ENCODE measurements at places on chromosomes 2 and 18.

- no peak for DNase-seq
These were observed 424.1 kb upstream of the ZEB2 start for GRCh38 chr2:144943986-144944385.

DNA sequence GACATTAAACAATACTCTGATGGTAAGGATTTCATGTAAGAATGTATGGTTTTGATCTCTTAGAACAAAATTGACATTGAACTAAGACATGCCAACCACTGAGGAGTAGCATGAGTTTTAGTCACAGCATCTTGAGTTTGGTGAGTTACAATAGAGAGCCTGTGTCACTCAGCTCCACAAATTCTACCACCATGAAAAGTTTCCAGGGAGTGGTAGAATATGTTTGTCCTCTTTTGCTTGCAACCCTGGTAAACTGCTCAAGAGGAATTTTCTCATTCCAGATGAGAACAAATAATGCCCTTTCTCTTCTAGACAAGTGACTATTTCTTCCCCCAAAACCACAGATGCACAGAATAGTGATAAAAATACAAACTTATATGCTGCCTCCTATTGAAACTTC lies 502.0 kb upstream of the VRK2 start:
- no peak for DNase-seq

- DNase-seq, result no peak
These were observed 33.6 kb downstream of the CHRNA1 start for GRCh38 chr2:174730698-174731018.

GRCh38 chr2:98388601-98389250 lies 42.5 kb downstream of the CNGA3 start:
- no peak for DNase-seq

GRCh38 chr2:32342801-32343200 lies 14.0 kb upstream of the BIRC6 start:
- DNase-seq, result no peak

DNA sequence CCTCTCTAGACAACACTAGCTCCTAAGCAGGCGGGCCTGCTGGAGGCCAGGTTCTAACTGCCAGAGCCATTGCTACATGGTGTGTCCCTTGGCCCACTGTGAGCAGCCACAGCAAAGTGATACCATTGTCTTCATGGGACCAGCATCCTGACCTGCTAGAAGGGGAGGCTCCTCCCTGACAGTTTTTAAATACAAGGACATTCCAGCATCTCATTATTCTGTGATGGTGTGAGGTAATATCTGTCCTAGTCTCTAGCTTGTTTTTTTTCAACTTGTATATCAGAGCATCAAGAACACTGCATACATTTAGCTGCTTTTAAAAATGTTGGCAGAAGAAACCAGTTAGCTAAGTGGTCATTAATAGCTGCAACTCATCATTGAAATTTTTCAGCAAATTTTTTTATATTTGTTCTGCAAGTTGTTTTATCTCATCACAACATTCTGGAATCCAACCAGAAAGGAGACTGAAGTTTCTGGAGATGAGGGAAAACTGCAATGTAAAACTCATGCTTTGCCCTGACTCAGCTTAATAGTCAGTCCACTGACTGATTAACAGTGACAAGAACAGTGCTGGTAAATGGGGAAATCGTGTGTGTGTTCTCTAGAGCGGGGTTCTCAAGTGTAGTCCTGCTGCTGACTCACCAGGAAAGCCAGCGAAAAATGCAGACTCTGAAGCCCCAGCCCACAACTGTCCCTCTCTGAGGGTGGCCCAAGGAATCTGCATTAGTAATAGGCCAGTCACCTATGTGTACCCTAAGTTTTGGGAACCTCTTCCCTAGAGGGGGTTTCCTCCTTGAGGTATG lies 17.8 kb downstream of the MAPRE3 start:
- DNase-seq, result no peak

DNA sequence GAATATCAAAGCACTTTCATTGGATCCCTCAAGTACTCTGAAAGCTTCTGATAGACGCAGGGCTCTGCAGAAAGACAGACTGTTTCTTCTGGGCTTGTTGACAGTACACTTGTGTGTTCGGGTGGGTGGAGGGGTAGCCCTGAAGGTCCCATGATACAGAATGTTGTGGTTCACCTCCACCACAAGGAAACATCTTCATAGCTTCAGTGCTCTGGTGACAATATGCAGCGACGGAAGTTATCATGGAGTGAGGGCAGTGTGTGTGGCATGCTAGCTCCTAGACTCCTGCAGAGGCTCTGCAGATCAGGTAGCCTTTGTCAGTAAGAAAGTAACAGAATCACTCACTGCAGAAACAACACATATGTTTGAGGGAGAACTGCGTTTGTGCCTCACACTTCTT lies 90.7 kb downstream of the MEIS1 start:
- no peak for DNase-seq

DNA sequence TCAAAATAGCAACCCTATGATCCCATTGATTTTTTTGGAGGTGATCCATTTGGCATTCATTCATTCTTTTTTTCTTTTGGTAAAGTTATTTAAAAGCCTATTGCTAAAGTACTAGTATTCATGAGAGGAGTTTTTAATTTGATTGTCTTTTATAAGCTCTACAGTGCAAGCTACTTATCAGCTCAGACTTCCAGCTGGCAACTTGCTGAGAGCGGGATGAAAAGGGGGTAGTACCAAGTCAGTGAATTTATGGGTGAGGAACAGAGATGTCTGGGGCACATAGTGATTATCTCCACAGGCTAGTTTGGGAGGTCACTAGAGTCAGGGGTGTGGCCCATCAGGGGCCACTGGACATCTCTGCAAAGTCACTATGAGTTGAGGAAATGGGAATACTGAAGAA lies 202.4 kb downstream of the PIK3C3 start:
- DNase-seq, result no peak

DNA sequence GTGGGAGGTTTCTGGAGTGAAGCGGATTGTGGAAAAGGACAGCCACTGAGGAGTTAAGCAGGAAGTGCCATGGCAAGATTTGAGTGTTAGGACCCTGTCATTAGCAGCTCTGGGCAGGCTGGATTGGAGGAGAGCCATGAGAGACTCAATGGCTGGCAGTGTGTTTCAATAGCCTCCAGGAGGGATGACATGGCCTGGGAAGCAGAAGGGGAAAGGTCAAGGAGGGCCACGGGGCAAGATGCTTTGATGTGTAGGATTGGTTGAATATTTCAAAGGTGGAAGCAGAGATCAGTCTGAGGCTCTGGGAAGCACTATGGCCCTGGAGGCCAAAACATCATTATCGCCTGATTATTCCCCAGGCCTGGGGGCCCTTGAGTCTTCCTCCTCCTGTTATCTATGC lies 229.0 kb upstream of the HS6ST1 start:
- no peak for DNase-seq

DNA sequence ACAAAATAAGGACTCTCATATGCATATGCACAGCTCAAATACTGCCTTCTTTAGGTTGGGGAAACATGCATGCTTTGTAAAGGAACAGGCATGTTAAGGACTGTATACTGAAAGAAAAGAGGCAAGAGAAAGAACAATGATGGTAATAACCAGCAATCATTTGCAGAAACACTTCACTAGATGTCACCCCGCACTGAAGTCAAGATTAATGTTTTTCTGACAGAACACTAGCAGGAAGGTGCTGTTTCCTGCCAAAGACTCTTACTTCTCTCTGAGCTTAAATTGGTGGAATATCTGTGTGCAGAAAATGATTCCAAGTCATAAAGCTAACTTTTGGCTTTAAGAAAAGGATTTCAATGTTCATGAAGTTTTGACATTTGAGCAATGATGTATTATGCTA lies 19.3 kb upstream of the CSRNP3 start:
- peak; percentile 58 for DNase-seq

GRCh38 chr2:26394694-26395093 lies 7.0 kb upstream of the DRC1 start:
- DNase-seq, result no peak
